ENCODE measurements at places on chromosomes 5 and 9.

GRCh38 chr9:16752601-16753000 is 117.9 kb downstream of the BNC2 start:
- no peak for DNase-seq

- DNase-seq, result no peak
These were observed 120.1 kb upstream of the GAS1 start for GRCh38 chr9:87067426-87067825.

DNA sequence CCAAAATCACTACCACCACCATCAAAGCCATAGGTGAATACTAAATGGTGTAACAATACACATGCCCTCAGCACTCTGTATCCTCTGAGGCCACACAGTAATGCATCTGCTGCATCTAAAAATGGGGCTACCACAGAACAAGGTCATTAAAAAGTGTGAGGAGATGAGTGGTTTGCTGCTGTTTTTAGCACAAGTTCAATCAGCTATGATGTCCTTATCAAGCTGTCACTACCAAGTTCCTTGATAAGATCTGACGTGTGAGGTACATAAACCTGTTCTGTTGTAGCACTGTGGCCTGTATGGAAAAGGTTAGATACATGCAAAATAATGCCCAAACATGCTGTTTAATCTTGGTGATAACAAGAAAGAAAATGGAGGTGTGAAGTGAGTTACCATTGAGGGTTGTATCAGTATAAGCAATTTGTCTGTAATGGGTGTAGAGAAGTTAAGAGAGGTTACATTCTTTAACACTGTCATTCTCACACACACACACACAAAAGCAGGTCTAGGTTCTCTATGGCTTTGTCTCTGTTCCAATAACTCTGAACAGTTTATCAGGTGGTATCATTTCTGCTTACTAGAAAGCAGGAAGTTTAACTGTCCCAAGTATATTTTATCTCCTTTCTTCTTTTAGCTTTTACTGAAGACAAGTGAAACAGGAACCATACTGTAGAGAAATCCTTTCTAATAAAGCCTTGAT is 252.9 kb downstream of the CWC27 start:
- DNase-seq, result no peak

DNA sequence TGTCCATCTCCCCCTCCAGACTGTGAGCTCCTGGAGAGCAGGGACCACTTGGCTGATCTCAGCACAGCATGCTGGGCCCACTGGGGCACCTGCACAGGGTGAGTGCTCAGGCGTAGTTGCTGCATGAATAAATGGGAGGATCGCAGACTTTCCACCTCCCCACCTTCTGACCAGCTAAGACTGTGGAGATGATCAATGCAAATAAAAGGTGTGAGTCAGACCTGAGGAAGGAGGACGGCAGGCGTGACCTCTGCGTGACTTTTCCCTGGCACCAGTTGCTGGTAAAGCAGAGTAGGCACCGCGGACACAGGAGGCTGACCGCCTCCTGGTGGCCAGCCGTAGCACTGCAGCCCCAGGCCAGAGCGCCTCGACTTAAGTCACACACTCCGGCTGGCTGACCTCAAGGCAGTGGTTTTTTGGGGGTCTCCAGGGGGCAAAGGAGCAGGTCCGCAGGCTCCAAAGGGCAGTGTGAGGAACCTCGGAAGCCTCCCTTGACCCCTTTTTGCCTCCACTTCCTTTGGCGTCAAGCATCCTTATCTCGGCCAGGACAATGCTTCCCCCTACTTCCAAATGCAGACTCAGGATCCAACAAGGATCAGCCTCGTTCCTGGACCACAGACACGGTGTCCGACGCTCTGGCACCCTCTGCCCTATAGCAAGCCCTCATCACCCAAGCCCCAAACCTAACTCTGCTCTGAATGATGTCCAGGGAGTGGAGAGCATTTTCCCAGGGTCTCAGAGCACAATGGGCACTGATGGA is 12.7 kb upstream of the TDRD7 start:
- DNase-seq, result peak; percentile 99

GRCh38 chr9:14081745-14082144 is 232.2 kb downstream of the NFIB start:
- no peak for DNase-seq

- DNase-seq, result peak; percentile 64
These were observed 14.9 kb upstream of the C5orf63 start for GRCh38 chr5:127088251-127088650.

GRCh38 chr9:127140842-127141675 is 18.6 kb upstream of the ANGPTL2 start:
- DNase-seq, result no peak

DNA sequence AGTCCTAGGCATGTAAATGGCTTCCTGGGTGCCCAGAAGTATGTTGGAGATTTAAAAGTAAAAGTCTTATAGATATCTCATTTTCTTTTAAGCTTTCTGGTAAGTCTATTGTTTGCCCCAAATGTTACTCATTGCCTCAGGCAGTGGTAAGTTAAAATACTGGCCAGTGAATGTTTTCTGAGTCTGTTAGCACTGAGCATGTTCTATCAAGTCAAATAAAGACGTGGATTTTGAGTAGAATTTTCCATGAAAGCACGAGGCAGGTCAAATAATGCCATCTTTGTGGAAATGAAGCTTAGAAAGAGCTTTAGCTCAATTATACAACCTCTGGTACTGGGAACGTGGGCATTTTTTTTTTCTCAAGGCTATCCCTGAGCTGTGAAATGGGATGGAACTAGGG is 651.3 kb upstream of the ACO1 start:
- no peak for DNase-seq

GRCh38 chr5:181167814-181168488 is 20.6 kb downstream of the OR2V2 start:
- no peak for DNase-seq

GRCh38 chr9:16688814-16689213 is 181.7 kb downstream of the BNC2 start:
- no peak for DNase-seq

GRCh38 chr9:18754537-18754936 is 278.5 kb downstream of the SAXO1 start:
- no peak for DNase-seq

GRCh38 chr9:114696814-114697544 is 15.0 kb upstream of the TEX48 start:
- no peak for DNase-seq

DNA sequence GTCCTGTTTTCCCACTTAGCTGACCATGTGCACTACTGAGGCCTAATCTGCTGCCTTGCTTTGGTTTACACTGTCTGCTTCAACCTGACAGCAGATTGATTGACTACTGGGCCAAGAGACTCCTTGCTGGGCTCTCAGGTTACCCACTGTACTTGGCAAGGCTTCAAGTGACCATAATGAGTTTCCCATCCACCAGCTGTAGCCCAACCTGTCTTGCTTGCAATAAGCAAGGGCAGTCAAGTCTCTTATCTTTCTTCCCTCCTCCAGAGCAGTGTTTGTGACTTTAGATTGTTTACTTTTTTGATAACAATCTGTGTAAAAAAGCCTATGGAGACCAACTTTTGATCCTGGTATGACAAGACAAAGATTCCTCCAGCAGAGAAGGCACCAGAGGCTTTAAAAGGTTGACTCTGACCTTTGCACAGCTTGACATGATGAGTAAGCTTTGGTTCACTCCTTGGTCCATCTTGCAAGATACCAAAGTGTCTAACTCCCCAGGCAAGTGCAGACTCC is 912.3 kb upstream of the SEMA6A start:
- no peak for DNase-seq

DNA sequence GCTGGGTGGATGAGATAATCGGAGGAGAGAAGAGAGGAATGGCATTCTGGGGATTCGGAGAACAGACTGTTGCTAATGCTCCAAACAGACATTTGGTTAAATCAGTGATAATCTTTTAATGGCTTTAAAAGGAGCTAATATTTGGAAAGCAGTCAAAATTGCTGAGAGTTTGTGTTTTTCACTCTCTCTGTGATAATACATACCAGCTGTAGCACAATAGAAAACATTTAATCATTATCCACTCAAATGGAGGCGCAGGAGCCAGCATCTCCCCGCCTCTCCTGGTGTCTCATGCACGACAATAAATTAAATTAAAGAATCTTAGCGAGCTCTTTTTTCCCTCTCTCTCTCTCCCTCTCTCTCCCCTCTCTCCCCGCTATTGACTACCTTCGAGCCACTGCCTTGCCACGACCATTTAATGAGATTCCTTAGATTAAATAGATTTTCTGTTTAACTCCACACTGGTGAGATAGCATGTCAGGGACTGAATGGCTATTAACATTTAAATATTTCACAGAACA is 268.6 kb upstream of the MVB12B start:
- no peak for DNase-seq

DNA sequence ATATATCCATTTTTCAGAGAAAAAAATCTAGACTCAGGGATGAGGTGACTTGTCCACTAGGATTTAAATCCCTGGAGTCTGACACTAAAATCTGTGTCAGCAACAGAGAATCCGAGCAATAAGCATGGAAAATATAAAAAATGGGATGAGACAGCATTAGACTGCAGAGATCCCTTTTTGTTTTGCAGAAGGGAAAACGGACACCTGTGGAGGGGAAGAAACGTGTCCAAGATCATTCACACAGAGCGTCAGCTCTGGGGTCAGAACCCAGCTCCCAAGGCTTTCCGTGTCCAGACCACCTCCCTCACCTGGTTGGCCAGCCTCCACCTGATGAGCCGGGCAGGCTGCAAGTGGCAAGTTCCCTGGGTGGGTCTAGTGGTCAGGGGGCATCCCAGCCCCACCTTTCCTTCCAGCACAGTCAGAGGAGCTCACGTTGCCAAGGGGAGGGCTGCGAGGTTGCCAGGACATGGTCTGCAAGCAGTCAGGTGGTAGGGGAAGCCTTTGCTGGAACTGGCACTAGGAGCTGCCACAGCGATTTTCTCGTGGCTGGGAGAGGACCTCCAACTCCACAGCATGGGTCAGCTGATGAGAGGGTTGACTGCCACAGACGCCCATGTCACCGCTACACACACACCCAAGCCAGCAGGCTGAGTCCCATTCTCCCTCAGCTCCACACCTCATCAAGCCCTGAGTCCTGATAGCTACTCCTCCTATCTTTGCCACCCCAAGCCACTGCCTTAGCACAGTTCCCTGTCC is 65.9 kb upstream of the CPLX2 start:
- DNase-seq, result no peak

- no peak for DNase-seq
These were observed 2.8 kb upstream of the DIPK1B start for GRCh38 chr9:136709454-136710109.

All from H54 (cell line).